ENCODE measurements at places on chromosomes 16 and 17.

DNA sequence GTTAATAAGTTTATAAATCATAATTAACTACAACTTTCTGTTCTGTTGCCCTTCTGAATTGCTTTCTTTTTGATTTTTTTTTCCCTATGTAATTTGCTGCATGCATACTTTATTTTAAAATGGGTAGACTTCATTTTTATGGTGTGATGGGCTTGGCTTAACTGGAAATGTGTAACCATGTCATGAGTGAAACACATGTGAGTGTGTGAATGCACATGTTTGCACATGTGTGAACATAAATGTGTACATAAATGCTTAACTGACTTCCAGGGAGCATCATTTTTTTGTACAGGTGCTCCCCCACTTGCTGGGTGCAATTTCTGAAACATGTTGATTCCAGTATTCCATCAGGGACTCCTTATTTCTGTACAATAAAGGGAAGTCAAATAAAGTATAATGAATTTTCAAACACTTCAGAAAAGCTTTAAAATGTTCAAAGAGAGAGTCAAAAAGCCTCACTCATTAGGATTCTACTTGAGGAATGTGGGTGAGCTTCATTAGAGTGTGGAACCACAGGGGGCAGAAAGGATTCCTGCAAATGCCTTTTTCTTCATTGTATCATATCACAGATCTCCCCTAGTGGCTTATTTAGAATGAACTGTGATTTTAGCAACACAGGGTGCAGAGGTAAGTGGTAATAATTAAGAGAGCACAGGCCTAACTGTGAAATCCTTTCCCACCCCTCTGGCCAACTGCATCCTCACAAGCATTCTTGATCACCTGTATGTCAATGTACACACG, 31.7 kb upstream of the CDH11 start:
- DNase-seq = no peak

GRCh38 chr17:19348081-19348650, 14.4 kb downstream of the B9D1 start:
- DNase-seq = no peak

GRCh38 chr17:8417806-8418205, 17.9 kb upstream of the NDEL1 start:
- DNase-seq = no peak

GRCh38 chr17:64009571-64010402, 10.6 kb downstream of the ICAM2 start:
- no peak for DNase-seq

- DNase-seq = no peak
Measured at GRCh38 chr17:9146064-9146463, 124.8 kb downstream of the NTN1 start.

DNA sequence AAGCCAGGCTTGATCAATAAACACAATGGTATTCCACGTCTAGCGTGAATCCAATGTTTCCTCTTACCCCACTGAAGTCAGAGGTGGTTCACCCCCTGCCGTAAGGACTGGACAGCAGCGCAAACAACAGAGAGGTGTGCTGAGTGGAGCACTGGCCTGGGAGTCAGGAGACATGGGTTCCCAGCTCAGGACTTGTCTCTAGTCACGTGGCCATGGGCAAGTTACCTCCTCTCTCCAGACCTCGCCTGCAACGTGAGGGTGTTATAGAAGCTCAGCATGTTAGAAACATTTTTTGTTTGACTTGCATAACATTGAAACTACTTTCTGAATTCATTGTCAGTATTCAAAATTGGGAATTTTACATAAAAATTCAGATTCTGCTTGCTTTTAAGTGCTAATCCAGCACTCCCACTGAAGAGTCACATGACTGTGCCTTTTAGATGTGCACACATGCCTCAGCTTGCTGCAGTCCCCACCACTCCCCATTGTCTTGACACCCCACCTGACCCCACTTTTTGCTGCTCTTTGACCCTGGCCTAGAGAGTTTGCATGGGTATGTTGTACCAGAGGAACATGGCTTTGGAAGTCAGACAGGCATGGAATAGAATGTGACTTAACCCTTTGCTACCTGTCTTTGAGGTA, 8.8 kb upstream of the CPNE2 start:
- no peak for DNase-seq

- no peak for DNase-seq
Measured at GRCh38 chr16:23105309-23105708, 43.9 kb downstream of the USP31 start.

DNA sequence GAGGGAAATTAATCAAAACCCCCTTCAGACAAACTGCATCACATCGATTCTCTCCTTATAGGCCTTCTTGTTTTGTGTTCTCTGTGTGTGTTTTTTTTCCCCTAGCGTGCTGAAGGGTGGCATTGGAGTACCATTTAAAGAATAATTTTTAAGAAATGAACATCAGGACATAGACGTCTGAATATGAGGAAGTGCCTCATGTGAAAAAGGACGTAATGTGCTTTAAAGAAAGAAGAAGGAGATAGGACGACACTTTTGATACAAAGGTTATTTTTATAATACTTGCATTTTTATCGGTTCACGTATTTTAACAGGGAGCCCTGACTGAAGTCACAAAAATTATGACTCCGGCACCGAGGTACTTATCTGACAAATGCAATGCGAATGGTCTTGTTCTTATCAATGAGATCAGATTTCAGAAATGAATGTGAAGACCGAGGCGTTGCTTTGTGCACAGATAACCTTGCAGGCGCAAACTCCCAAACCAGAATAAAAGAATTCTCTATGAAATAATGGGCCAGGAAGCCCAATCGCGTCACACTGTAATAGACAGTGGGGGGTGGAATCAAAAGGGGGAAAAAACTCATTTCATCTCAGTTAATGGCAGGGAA, 606.3 kb downstream of the MAF start:
- DNase-seq = no peak

- peak; percentile 44 for DNase-seq
Measured at GRCh38 chr16:58025351-58026138, at the start of gene MMP15. Gene MMP15, plus strand, starts transcription at chr16:58025754. Its CDS starts 597 bp downstream, at chr16:58026351.

DNA sequence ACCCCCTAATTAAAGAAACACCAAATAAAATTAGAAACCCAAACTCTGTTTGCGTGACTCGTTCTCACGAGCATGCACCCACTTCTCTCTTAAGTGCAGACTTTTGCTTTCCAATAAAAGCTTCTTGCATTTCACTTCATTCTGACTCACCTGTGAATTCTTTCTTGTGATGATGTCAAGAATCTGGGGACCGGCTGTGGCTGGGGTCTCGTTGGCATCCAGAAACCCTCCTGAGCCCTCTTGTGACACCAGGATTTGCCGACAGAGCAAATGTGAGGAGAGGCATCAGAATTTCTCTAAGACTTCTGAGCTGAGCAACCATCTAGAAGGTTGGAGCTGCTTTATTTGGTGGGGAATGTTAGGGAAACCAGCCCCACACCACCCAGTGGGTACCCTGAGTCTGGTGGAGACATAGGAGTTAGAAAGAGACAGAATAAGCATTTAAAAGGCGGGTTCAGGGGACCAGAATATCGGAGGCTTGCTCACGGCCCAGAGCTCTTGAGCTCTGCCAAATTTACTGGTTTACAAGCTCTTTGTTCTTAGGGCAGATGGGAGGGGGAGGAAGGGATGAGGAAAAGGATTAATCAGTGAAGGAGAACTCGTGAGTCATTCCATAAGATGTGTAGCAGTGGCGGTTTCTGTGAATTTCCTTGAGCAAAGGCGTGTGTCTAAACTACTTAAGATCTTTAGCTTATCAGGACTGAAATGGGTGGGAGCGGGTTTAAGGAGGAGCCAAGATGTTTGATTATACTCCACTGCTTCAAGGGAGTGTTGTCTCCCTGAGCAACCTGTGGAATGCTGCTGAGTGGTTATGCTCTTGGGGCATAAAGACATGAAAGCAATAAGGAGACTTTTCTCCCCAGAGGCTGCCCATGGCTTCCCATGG, 24.2 kb upstream of the TMC5 start:
- no peak for DNase-seq

DNA sequence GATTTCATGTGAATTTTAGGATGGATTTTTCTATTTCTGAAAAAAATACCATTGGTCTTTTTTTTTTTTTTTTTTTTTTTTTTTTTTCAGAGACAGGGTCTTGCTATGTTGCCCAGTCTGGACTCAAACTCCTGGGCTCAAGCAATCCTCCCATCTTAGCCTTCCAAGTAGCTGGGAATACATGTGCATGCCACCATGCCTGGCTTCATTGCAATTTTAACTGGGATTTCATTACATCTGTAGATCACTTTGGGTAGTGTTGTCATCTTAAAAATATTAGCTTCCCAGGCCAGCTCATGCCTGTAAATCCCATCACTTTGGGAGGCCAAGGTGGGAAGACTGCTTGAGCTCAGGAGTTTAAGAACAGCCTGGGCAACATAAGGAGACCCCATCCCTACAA, 54.8 kb downstream of the TOM1L2 start:
- no peak for DNase-seq

- DNase-seq = no peak
Measured at GRCh38 chr16:88406096-88407041, 23.6 kb downstream of the ZNF469 start.

- no peak for DNase-seq
Measured at GRCh38 chr17:39244016-39244599, 18.4 kb upstream of the STAC2 start.

- no peak for DNase-seq
Measured at GRCh38 chr16:12499032-12499745, 304.5 kb downstream of the CPPED1 start.

DNA sequence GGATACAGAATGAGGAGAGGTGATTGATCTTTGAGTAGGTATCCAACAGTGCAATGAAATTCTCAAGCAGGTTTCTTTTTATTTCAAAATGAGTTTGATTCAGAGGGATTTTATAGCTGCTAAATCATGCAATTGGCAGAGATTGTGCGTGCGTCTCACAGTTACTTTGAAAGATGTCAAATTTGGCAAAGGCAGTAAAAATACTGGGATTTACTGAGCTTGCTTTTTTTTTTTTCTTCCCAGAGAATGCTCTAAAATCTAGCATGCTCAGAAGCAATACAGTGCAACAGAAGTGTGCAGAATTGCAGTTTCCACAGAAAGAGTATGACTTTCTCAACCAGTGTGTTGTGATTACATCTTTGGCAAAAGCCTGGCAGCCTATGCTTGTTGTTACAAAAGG, 410.7 kb upstream of the GOT2 start:
- no peak for DNase-seq

DNA sequence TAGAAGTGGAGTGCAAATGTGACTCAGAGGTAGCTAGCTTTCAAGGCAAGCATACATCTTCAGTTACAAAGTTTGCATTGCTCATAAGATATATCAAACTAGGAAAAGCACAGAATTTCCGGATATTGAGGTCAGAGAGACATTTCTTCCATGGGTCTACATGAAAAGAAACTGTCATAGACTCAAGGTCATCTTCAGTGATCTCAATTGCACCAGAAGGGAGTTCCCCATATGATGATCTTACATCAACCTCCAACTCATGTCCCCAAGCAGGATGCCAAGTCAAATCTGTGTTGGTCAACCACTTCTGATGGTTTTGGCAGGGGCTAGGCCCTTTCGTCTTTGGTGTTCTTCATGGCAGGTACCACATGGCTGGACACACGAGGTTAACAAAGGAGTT, 459.9 kb upstream of the MAF start:
- DNase-seq = no peak

DNA sequence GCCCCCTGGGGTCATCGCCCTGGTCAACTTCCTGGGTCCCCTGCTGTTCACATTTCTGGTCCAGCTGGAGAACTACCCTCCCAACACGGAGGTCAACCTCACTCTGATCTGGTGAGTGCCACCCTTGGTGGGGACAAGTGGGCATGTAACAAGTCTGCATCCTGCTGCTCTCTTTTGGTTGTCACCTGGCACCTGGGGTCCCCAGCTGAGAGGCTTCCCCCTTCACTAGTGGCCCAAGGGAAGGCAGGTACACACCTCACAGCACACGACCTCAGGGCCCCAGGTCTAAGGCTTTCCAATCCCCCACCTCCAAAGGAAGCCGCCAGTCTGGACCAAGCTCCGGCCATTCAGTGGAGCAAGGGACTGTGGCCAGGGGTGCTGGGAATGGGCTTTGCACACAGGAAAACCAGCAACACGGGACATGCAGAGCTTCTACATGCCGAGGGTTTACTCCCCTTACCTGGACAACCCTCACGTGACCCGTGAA, 4.4 kb downstream of the TMC8 start:
- no peak for DNase-seq

- DNase-seq = no peak
Measured at GRCh38 chr17:77281904-77282367, 141.2 kb downstream of the SEC14L1 start.

GRCh38 chr17:27915709-27916108, 22.5 kb upstream of the LYRM9 start:
- no peak for DNase-seq

DNA sequence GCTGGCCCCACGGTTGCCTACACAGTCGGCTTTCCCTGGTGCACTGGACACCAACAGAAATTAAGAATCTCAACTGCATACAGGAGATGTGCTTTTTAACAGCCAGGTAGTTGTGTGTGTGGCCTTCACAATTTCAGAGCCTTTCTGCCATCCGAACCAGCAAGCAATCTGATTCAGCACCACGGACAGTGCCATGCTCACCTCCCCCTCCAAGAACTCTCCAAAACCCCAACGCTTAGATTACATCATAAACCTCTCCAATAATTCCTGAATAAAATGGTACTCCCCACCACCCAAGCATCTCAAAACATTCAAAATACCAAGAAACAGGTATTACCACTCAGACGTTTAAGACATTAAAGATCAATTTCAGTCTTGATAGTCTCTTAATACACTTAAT, 31.8 kb downstream of the USP7 start:
- DNase-seq = peak; percentile 43

DNA sequence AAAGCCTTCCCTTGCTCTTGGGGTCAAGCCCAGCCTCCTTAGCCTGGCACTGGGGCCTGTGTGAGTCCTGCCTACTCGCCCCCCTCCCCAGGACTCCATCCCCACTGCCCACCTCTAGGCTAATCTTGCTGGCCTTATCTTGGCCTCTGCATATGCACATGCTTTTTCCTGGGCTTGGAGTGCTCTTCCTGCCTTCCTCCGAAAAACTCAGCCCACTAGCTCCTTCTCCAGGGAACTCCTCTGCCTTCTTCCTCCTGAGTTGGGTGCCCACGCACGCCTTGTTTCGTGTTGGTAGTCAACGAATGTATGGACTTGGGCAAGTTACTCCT, 16.5 kb downstream of the TBX2 start:
- DNase-seq = no peak

- no peak for DNase-seq
Measured at GRCh38 chr16:2427526-2427925, 1.7 kb upstream of the CCNF start.
